ENCODE measurements at places on chromosomes 6 and 20.

- DNase-seq: no peak
Measured at GRCh38 chr6:112835078-112835477, 487.9 kb downstream of the RFPL4B start.

DNA sequence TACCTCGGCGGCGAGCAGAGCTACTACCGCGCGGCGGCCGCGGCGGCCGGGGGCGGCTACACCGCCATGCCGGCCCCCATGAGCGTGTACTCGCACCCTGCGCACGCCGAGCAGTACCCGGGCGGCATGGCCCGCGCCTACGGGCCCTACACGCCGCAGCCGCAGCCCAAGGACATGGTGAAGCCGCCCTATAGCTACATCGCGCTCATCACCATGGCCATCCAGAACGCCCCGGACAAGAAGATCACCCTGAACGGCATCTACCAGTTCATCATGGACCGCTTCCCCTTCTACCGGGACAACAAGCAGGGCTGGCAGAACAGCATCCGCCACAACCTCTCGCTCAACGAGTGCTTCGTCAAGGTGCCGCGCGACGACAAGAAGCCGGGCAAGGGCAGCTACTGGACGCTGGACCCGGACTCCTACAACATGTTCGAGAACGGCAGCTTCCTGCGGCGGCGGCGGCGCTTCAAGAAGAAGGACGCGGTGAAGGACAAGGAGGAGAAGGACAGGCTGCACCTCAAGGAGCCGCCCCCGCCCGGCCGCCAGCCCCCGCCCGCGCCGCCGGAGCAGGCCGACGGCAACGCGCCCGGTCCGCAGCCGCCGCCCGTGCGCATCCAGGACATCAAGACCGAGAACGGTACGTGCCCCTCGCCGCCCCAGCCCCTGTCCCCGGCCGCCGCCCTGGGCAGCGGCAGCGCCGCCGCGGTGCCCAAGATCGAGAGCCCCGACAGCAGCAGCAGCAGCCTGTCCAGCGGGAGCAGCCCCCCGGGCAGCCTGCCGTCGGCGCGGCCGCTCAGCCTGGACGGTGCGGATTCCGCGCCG, 994 bp downstream of the FOXC1 start:
- no peak for DNase-seq

- no peak for DNase-seq
Measured at GRCh38 chr20:43438578-43439316, 18.9 kb upstream of the SRSF6 start.

DNA sequence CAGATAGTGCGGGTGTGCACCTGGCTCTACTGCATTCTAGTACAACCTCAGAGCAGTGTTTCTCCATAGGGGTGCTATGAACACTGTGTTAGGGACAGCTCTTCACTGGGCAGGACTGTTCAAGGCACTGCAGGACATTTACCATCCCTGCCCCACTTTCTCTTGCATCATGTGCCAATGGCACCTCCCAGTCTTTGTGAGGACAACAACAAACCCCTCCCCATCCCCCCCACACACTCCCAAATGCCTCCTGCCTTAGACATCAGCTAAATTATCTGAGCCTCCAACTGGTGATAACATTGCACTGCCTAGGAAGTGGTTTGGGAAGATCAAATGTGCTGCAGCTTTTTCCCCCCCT, 98.9 kb downstream of the FYN start:
- DNase-seq: no peak

GRCh38 chr6:126570507-126570906, 230.6 kb downstream of the CENPW start:
- no peak for DNase-seq

- DNase-seq: peak; percentile 49
Measured at GRCh38 chr6:151179321-151179720, 60.4 kb upstream of the AKAP12 start.

- DNase-seq: peak; percentile 96
Measured at GRCh38 chr6:44012078-44012493, 115.2 kb downstream of the MRPL14 start.

DNA sequence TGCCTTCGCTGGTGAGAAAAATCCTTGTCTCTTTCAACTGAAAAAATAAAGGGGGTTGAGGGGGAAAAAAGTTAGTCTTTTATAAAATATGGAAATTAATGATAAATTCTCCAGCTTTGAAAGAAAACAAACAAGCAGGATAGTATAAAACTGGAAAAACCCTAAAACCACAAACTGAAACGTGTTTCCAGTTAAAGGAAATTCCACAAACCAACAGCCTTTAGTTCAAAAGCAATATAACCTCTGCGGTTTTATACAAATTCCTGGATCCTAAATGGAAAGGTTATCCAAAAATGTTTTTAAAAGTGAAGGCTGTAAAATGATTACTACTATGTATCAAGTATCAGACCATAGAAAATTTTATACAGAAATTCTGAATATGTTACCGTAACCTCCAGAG, 55.6 kb downstream of the BMP5 start:
- DNase-seq: no peak

GRCh38 chr6:135183532-135184440, 2.7 kb downstream of the MYB start:
- no peak for DNase-seq

- DNase-seq: peak; percentile 64
Measured at GRCh38 chr6:43798688-43799444, 28.9 kb downstream of the VEGFA start.

GRCh38 chr20:45552456-45552855, 5.3 kb upstream of the EPPIN start:
- DNase-seq: no peak

GRCh38 chr6:166176106-166176505, 8.5 kb upstream of the TBXT start:
- no peak for DNase-seq

GRCh38 chr6:157615420-157615769, 207.7 kb upstream of the SNX9 start:
- no peak for DNase-seq

GRCh38 chr20:60559462-60559861, 601.2 kb downstream of the CDH26 start:
- no peak for DNase-seq

- no peak for DNase-seq
Measured at GRCh38 chr6:12844284-12845223, 128.0 kb downstream of the PHACTR1 start.

GRCh38 chr6:85004361-85004995, 240.1 kb upstream of the TBX18 start:
- no peak for DNase-seq

GRCh38 chr6:135922746-135923145, 71.2 kb downstream of the PDE7B start:
- DNase-seq: no peak
